ENCODE measurements at places on chromosomes 3 and 15.

DNA sequence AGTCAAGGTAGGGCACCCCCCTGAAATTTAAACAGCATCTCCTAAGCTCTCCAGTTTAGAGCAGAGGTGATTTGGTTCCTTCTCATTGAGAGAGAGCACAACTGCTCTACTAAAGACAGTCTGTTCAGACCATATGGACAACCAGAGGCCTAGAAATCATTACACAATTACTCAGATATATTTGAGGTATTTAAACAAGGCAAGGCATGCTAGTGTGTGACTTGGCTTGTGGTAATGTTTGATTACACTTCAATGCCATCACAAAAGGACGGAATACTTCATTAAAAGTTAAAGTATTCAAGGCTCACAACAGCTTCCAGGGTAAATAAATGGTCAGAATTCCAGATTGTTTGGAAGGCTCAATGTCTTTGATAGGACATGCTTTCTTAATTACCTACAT is 110.2 kb downstream of the LRTM1 start:
- DNase-seq, result no peak

GRCh38 chr3:50608278-50608677 is 3.3 kb downstream of the CISH start:
- DNase-seq, result no peak

DNA sequence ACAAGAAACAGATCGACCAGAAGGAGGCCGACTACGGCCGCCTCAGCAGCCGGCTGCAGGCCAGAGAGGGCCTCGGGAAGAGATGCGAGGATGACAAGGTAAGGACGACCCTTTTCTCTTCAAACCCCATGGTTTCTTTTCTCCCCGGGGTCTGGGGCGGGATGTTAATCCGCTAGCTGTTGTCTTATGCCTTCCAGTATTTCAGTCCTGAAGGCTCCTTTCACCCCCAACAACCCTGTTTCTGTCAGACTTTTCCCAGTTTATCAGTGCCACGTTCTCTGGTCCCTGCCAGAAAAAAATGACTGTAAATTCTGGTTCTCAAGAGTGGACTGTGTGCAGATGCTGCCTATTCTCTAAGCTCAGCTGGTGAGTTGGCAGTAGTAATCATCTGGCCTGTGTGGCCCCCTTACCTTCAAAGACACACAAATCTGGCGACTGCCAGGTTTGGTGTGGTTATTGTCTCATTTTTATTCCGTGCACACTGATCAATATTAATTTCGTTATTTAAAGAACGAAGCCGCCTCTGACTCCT is 806 bp downstream of the GOLM2 start:
- DNase-seq, result peak; percentile 9

DNA sequence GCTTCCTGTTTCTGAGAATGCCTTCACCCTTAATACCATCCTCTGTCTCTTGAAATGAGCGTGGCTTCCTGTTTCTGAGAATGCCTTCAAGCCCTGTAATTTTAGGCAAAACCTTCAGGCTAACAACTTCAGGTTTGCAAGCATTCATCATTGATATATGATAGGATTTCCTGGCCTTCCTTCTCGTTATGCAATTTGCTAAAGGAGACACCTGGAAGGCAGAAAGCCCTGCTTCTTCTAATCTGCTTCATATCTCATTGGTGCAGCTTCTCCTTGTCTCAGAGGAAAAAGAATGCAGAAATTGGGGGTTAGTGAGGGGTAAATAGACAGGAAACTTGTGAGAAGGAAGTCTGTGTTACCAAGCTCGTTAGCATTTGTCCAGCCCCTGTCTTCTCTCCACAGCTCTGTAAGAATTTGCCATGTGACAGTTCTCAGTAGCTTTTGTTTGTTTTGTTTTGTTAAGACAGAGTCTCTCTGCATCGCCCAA is 7.3 kb downstream of the ARL6IP5 start:
- peak; percentile 67 for DNase-seq

GRCh38 chr3:157574531-157574930 is 71.3 kb upstream of the VEPH1 start:
- DNase-seq, result no peak

GRCh38 chr3:157238457-157238856 is 78.5 kb upstream of the CCNL1 start:
- DNase-seq, result no peak

DNA sequence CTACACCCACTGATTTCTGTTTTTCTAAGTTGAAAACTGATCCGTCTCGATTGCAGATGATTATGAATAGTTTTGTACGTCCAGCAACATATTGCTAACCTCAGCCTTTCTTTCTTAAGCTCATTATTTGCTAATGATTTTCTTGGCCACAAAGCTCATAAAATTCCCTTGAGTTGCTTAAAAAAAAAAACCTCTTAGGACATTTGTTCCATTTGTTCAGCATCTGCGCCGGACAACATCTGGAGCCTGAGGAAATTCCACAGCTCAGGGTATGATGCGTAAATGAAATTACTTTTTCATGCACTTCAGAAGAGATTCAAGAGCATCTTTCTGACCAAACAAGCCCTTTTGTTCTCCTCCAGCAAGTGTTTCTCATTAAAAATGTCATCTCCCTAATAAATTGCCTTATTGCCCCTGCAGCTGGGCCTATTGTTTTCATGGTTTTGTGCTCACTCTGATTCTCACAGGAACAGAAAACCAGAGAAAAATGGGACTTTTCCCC is 249.1 kb upstream of the MCTP2 start:
- no peak for DNase-seq

GRCh38 chr3:16406579-16406978 is 106.9 kb downstream of the RFTN1 start:
- no peak for DNase-seq

- no peak for DNase-seq
These were observed 618.0 kb downstream of the CADM2 start for GRCh38 chr3:85576697-85577200.

DNA sequence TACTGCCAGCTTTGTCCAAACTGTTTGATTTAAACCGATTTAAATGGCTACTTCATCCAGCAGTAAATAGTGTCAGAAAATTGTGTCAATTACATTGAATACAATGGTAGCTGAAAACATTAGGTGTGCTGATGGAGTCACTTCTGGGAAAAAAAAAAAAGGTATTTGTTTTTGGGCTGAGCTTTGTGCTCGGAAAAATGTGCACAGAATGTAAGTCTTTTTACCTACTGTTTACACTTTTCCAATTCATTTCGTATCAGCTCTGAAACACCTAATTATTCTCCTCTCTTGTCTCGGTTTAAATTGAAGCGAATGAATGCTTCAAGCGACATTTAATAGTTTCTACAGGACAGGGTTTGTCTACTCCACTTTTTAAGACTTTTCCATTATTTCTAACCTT is 1078.4 kb downstream of the ROBO1 start:
- no peak for DNase-seq

DNA sequence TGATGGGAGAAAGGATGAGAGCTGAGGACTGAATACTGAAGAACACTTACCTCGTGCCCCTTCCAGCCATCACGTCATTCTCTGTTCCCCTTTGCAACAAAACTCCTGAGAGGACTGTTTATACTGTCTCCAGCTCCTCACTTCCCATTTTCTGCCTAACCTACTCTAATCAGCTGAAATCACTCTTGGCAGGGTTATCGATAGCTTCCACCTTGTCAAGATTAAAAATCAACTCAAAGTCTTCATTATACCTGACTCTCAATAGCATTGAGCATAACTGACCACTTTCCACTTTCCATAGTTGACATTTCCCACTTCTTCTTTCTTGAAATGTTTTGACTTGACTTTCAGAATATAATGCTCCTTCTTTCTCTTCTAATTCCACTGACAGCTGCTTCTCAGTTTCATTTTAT is 4.3 kb downstream of the BTBD1 start:
- DNase-seq, result no peak

GRCh38 chr3:52555056-52555455 is 18.7 kb downstream of the UQCC5 start:
- DNase-seq, result no peak

GRCh38 chr3:40045051-40045450 is 235.6 kb downstream of the MYRIP start:
- no peak for DNase-seq

DNA sequence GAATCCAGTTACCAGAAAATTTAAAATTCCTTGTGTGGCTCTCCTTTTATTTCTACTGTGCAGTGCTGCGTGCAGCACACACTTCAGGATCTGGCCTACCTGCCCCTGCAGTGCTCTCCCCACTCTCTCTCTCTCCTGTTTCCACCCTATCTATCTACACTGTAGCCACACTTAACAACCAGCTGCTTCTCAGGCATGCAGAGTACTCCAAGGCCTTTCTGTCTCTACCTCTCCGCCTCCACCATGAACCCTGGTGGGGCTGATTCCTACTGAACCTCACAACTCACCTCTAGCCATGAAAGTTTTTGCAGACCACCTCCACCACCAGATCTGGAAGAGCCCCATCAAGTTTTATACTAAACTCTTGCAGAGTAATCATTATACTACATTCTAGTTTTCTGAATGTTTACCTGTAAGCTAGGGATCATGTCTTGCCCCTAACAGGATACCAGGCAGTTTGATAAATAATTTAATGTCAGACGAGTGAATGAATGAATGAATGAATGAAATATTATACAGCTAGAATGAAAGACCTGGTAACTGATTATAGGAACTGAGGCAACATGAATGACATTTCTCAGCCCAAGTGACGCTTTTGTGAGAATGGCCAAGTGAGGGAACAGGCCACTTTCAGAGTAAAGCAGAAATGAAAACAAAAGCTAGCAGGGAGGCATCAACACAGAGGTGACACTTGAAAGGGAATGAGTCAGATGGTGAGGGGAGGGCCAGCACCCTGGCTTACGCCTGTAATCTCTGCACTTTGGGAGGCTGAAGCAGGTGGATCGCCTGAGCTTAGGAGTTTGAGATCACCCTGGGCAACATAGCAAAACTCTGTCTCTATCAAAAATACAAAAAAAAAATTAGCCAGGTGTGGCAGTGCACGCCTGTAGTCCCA is 363.5 kb downstream of the FOXP1 start:
- DNase-seq, result no peak
